ENCODE measurements at places on chromosomes 5 and 9. TPM values are rescaled to one million over a fixed set of nuclear protein-coding genes. Genes with fewer than 3 reads are reported as not detected.

The CATSPER3 gene
- total RNA-seq = 1.1 TPM

The PHF24 gene
- 0.22 TPM for total RNA-seq

The ADCY2 gene
- total RNA-seq = 0.19 TPM

The NLN gene
- total RNA-seq = 16.5 TPM

The NEUROG1 gene
- total RNA-seq = not detected

The PKN3 gene
- 8.5 TPM for total RNA-seq

The WHRN gene
- total RNA-seq = 0.49 TPM
